Thymus (tissue), 14 donors: ENCODE measurements at places on chromosomes 11 and 22. TPM values are rescaled to one million over a fixed set of nuclear protein-coding genes. Genes with fewer than 3 reads are reported as not detected.
A peak's percentile ranks its signal among the peaks of the same experiment; 100 is the strongest.

DNA sequence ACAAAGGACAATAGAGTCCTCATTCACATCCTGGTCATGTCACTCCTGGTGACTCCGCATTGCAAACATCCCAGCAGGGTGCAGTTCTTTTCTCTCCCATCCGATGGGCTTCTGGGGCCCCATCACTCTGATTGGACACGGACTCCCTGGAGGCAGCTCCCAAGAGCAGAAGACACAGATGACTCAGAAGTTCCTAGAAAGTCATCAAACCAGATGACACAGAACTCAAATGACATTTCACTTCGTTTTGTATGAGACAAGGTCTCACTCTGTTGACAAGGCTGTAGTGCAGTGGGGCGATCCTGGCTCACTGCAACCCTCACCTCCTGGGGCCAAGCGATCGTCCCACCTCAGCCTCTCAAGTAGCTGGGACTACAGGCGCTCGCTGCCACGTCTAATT lies 33.2 kb downstream of the ZNF195 start:
- H3K36me3 ChIP-seq, result no peaks in the 10 kb centered on the region
- DNase-seq, result no peak
- no peaks in the 10 kb centered on the region for H3K4me1 ChIP-seq
- no peak overlapping the region for H3K4me3 ChIP-seq

GRCh38 chr22:24011735-24012068 lies 598 bp downstream of the CABIN1 start:
- H3K27ac ChIP-seq, result peak overlapping the region; percentile 40
- H3K4me1 ChIP-seq, result no peaks in the 10 kb centered on the region
- peak overlapping the region; percentile 88 for H3K4me3 ChIP-seq
- no peaks in the 10 kb centered on the region for H3K36me3 ChIP-seq
- no peak for DNase-seq

- no peak for DNase-seq
- H3K27ac ChIP-seq, result no peak overlapping the region
- no peaks in the 10 kb centered on the region for H3K36me3 ChIP-seq
- no peaks in the 10 kb centered on the region for H3K27me3 ChIP-seq
These were observed 19.2 kb downstream of the DDI1 start for GRCh38 chr11:104055596-104055995.

CFL1 gene
- total RNA-seq, result 1,006 TPM

DNA sequence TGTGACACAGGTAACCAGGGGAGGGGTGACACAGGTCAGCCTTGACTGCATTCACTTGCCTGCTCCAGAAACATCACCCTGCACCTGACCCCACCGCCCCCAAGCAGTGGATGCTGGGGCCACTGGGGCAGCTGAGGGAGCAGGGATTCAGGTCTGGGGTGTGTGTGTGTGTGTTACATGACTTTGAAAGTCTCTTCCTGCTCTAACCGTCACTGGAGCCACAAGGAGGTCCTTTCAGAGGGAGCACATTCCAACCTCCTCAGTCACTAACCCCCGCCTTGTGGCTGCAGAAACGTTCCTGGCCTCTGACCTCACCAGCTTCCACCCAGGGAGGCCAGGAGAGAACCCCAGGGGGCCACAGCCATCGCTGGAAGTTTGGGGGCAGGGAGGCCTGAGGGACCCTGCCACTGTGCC lies 2.9 kb upstream of the FOSL1 start:
- no peak overlapping the region for H3K4me3 ChIP-seq
- no peak for DNase-seq
- peaks cover 22% of the 10 kb centered on the region for H3K27me3 ChIP-seq
- no peaks in the 10 kb centered on the region for H3K36me3 ChIP-seq
- H3K27ac ChIP-seq, result no peak overlapping the region

DNA sequence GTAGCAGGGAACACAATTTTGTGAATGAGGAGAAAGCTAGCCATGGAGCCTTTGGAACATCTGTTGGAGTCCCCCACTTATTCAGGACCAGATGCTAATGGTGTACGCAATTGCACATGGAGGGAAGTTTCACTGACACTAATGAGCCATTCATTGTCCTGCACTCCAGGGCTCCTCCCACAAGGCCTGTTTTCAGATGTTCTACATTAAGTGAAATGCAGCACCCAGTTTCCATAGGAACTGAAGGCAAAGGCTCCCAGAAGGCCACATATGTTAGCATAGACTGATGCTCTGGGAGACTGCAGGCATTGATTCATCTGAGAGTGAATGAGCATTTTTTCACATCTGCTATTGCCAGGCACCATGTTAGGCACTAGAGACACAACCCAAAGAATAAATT lies 399.5 kb downstream of the ETS1 start:
- peaks cover 23% of the 10 kb centered on the region for H3K4me1 ChIP-seq
- H3K36me3 ChIP-seq, result no peaks in the 10 kb centered on the region
- H3K27ac ChIP-seq, result no peak overlapping the region
- no peak overlapping the region for H3K4me3 ChIP-seq
- H3K27me3 ChIP-seq, result no peaks in the 10 kb centered on the region
- no peak for DNase-seq

HEPHL1 gene
- total RNA-seq, result 0.14 TPM
